Pons (tissue), 1 donor: ENCODE measurements at places on chromosomes 4 and X.

DNA sequence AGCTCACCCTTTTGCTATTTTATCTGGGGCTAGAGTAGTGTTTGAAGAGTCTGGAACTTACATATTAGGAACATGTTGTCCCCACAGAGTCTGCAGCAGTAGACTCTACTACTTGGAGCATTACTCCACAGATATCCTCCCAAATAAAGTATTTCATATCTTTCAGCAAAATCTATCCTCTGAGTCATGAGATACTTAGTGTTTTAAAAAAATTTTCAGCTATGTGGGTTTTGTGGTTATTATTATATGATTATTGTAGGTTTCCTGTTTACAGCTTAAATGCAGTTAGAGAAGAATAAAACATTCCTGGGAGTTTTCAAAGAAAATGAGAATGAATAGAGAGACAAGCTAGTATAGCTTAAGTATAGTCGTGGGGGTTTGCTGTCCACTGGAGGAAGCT, 30.9 kb downstream of the PAGE2 start:
- DNase-seq: no peak

DNA sequence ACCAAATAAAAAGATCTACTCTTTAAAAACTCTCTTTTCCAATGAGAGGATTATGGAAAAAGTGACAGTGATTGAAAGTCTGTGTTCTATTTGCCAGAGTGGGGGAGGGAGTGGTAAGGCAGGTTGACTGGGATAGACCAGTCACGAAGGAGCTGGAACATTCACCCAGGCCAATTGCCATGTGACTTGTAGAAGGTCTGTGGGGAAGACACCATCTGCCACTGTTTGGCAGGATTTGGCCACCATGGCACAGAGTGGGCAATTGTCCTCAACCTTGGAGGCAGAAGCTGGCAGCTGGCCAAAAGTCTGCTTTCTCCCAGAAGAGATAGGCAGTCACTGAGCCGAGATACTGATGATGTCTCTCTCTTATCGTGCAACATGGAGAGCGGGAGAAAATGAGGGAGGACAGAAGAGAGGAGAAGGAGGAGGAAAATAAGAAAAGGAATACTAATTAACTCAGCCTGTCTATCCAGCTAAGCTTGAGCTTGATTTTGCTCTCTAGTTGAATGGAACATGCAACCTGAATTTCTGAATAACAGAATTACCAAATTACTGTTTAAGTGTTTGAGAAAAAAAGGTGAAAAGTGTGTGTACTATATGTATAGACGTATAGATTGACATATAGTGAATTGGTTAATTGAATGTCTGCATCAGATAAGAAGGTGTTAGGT, 267.1 kb downstream of the ARHGAP24 start:
- peak; percentile 84 for DNase-seq

- no peak for DNase-seq
Measured at GRCh38 chrX:114675365-114675764, 91.5 kb downstream of the HTR2C start.

DNA sequence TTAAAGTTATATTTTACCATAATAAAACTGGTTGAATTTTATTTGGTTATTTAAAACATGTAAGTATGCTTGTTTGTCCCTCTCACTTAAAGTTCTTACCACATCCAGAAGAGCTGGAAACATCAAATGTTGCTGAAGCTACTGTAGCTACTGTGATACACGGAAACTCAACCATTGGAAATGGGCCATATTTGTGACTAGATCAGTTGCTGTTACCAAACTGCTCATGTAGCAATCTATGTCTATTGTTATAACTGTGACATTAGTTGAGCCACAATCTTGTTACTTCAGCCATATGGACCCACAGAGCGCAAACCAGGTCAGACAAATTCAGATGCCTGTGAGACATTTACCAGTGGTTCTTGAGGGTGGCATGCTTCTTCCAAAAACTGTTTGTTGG, 41.6 kb downstream of the NDNF start:
- DNase-seq: no peak

DNA sequence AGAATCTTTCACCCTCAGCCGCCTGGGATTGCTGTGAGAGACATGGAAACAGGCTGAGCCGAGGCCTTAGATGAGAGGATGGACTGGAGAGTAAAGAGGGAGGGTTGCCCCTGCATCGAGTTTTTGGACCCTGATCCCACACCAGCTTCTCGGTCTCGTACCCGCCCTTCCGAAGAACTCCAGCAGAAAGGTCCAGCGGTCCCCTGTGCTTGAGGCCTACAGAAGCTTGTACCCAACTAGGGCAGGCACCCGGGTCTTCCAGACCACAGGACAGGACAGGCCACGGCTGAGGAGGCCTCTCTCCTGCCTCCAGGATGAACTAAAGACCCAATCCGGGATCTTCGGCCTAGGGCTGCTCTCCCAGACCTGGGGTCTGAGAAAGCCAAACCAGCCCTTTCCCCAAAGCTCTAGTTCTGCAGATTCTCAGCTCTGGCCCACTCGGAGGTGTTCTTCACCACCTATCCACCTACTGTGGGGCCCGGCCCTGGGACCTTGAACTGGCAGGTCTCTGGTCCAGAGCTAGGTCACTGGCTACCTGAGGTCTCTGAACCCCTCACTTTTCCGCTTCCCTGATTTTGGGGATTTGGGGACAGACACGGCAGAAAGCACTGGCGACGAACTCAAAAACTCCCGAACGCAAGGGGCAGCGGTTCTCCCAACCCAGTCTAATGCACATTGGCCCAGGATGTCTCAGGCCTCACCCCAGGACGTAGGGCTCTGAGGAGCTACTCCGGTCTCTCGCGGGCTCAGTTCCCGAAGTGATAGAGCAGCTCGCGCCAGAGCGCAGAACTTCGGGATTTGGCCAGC, 1.1 kb downstream of the NKX3-2 start:
- DNase-seq: no peak

- no peak for DNase-seq
Measured at GRCh38 chrX:18877469-18877868, 106.4 kb downstream of the PHKA2 start.

DNA sequence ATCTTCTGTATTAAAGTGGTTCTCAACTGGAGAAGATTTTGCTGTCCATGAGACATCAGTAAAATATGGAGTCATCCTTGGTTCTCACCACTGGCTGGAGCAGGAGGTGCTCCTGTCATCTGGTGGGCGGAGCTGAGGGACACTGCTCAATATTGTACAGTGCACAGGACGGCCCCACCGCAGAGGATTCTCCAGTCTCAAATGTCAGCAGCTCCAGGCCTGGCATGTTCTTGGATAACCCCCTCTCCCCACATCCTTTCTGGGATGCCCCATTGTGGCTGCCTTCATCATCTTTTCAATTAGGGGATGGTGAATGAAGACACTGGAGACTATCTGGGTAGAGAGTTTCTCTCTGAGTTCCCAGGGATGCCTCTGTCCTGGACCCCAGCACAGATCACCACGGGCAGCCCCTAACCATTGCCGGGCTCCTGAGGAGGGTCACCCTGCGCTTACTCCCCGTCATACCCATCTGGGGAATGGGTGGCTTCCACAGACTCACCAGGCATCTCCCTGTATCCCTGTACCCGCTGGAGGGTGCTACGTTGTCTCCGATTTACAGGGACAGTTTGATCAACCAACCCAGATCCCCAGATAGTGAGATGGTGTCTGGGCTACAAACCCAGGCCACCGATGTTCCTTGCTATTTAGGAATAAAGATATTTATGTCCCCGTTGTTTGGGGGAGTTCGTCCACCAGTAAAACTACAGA, 21.9 kb upstream of the P2RY8 start:
- DNase-seq: no peak

DNA sequence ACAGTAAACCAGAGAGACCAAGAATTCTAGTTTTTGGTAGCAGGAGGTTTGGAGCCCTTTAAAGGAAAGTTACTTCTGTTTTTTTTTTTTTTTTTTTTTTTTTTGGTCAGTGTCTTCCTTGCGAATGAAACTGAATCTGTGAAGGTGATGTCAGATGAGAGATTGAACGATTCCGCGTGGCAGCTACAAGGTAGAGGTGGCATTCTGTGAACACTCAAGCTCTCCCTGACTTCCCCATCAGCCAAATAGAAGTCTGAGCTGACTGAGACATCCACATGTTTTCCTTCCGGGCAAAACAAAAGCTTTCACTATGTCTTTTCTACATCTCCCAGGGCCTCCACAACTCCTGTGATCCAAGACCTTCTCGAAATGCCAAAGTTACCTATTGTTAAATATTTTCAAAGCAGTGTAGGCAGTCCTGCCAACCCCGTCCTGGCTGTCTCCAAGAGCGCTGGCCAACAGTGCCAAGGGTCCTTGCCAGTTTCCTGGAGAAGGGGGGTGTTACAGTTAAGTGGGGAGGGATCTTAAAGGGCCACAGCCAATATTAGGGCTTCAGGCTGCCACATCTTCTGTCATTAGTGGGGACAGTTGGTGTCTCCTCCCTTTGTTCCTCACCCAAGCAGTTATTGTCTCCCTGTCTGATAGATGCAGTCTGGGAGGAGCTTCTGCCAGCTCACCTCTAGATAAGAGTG, 102.9 kb upstream of the SLC34A2 start:
- DNase-seq: peak; percentile 35

- peak; percentile 69 for DNase-seq
Measured at GRCh38 chrX:54182864-54183613, at the start of gene FAM120C. Gene FAM120C (minus strand): TSS chrX:54183254. CDS start chrX:54183198, 56 bp downstream.

DNA sequence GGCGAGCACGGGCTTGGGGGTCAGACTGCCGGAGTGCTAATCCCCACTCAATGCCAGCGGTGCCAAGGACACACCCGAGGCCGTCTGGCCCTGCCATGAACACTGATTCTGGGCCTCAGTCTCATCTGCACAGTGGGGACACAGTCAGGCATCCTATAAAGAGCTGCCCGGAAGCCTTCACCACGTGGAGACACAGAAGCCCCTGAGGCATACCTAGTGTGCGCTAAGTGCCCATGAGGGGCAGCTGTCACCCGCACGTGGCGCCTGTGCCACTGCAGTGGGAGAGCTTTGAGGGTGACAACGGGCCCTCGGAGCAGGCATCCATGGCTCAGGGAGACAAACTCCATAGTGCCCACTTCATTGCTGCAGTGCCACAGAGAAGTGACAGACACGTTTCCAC, 86.3 kb downstream of the PHKA2 start:
- no peak for DNase-seq

DNA sequence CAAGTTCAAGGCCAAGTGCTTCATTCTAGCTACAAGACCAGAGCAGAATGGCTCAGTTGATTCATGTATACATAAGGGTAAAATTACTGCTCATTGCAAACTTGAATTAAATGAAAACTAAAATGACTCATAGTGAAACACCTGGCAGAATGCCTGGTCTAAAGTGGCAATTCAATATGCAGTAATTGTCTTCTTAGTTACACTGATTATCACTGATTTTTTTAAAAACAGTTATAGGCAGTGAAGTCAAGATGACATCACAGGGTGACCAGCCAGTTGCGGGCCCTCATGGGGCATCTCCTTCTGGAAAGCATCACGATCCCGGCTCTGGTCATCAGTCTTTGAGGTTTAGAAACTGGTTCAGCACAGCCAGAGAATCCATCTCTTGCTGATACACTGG, 154.2 kb downstream of the RAB28 start:
- DNase-seq: no peak

- DNase-seq: no peak
Measured at GRCh38 chrX:154961947-154962346, 60.6 kb downstream of the F8 start.

- no peak for DNase-seq
Measured at GRCh38 chr4:110501826-110502225, 25.9 kb downstream of the ENPEP start.

- no peak for DNase-seq
Measured at GRCh38 chr4:4492161-4492847, 49.5 kb downstream of the STX18 start.

GRCh38 chr4:31461421-31461820, 741.3 kb downstream of the PCDH7 start:
- no peak for DNase-seq

- DNase-seq: no peak
Measured at GRCh38 chrX:133951098-133951497, 34.3 kb downstream of the GPC3 start.

DNA sequence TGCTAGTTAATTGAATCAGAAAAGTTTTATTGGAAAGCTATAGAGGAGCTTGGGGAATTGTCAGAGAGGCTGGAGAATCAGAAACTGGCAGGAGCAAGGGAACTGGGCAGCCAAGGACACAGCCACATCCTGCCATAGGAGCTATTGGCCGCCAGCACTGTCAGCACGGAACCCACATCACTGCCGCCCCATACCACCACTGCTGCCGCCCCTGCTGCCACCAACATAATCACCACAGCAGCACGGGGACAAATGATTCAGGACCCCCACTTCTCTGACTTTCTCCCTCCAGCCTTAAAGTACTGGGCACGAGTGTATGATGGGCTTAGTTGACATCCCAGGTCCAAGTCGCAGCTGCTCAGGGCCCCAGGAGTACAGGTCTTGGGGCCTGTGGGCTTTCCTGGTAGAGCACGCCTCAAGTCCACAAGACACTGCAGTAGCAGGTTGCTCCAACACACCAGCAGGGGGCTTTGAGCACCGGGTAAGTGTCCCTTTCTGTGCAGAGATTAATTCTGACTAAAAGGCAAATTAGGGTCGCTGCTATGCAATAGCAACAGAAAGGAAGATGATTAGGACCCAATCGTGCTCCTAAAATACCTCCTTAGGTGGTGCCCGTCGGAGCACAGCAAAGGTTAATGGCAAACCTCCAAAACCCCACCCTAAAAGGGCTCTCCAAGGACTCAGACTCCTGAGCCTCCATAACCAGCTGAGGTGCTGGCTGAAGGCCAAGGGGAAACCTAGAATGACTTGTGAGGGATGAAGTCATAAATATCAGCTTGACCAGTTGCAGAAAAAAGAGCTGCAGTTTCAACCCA, 6.9 kb downstream of the PJA1 start:
- DNase-seq: peak; percentile 20

DNA sequence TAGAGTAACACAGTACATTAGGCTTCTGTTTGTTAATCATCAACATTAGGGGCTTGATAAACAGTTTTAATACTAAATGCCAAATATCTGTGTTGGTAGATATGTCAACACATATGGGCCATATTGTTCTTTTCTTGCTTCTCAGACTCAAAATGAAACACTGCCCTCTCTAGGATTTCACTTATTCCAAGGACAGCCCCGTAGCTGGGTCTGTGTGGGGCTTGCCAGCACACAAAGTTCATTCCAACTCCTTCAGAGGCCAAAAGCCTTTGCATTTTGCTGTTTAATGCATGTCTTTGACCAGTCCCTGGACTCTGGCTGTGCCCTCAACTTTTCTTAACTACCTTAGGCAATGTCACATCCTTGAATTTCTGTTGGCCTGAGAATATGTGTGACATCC, 102.0 kb upstream of the ZNF827 start:
- no peak for DNase-seq

GRCh38 chrX:114162068-114162735, 421.7 kb upstream of the HTR2C start:
- DNase-seq: no peak

- DNase-seq: peak; percentile 88
Measured at GRCh38 chr4:95409750-95410149, 139.0 kb downstream of the UNC5C start.
